Stimulated activated CD4-positive, alpha-beta T cell treated with anti-CD3 and anti-CD28 coated beads, Interleukin-1b, Interleukin-23, amount 100 ng/mL, for 1 hour (primary cell): ENCODE measurements at places on chromosomes 5 and 9.

GRCh38 chr5:945691-946551, 53.2 kb downstream of the TRIP13 start:
- DNase-seq: no peak

DNA sequence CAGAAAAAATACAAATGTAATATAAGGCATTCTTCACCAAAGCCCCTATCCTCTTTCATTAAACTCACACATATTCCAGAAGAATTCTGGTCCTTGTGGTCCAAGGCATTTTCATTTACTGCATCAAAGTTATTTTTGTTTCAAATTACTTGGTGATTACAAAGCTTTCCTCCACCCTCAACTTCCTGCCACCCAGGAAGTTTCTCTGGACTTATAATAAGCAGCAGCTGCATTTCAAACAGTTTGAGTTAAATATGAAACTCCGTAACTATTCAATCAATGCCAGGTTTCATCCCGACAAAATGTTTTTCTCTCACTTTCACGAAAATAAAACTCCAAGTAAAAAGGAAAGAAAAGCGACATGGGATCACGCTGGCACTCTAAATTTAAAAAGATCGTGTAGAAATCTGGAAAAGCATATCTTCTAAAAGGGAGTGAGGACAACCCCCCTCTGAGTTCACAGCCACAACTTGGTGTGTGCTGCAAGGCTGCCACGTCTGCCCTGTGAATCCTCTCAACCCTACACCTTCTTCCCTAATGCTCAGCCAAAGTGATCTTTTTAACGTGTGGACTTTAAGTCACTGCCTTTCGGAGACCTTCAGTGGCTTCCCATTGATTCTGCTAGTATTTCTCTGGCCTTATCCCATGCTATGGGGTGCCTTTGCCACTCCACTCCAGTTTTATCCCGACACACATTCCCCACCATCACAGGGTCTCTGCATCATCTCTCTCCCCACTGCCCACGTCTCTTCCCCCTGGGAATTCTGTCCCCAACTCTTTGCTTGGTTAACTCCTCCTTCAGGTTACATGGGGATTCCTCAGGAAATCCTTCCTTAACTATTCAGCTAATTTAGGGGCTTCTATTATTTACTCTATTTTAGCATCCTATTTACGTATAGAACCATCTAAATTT, 91.1 kb upstream of the CER1 start:
- no peak for DNase-seq

GRCh38 chr9:5947912-5948311, 57.2 kb downstream of the MLANA start:
- no peak for DNase-seq

DNA sequence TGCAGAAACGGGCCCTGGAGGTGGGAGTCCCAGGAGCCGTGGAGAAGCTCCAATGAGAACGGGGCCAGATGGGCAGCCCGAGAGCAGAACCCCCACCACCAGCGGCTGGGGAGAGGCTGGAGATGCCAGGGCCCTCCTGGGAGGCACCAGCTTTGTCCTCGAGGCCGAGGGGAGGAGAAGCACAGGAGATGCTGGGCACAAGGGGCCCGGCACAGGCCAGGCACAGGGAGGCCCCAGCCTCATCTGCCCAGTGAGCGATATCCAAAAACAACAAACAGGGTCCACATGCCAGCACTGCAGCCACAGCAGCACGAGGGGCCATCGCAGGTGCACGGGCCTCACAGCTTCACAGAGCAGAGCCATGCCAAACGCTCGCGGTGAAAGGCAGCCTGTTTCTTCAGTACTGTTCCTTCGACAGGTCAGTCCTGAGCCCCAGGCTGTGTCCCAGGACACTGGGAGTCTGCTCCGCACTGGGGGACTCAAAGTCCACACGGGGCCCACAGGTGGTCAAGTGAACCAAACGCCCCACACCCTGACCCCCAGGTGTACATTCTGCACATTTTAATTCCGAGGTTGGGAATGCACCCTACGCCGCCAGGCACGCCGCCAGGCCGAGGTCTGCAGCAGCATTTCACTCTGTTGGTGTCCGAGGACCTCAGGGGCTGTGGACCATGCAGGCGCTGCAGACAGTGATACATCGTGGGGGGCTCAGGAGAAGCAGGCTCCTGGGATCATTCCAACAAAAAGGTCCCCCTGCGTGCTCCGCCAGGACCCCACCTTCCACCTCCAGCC, 9.5 kb downstream of the LPCAT1 start:
- no peak for DNase-seq

DNA sequence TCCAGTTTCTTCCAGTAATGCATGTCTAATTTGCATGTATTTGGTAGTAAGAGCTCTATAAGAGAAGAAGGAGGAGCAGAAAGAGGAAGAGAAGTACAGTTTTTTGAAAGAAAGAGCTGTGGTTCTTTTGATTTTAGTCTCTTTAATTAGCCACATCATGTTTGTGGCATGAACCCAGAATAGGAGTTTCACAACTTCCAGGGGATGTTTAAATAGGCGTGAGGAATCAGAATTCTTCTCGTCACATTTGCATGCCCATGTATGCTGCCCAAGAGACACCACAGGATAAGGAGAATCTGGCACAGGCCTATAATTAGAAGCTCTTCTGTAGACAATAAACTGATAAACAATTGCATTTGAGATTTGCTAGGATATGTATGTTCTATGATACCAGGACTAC, 78.7 kb downstream of the GAS1 start:
- no peak for DNase-seq

DNA sequence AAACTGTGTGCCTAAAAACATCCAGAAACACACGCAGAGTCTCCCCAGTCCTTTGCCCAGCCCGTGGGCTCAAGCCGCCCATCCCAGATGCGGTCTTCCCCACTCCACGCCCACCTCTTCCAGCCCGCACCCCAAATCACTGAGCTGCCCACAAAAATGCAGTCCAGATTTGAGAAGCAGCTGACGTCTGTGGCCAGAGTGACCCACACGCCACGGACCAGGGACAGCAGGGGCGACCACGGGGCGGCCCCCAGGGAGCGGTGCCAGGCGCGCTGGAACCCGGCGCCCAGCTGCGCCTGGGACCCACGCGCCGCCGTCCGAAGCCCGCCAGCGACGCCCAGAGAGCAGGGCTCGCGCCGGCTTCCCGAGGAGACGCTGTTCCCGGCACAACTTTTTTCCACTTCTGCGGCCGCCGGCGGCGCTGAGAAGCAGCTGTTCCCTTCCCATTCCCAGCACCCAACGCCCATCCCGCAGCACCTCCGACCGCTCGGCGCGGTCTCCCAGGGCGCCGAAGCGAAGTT, 674 bp downstream of the LHFPL2 start:
- DNase-seq: no peak

- DNase-seq: no peak
Measured at GRCh38 chr5:106154280-106154716, 1516.4 kb downstream of the EFNA5 start.

DNA sequence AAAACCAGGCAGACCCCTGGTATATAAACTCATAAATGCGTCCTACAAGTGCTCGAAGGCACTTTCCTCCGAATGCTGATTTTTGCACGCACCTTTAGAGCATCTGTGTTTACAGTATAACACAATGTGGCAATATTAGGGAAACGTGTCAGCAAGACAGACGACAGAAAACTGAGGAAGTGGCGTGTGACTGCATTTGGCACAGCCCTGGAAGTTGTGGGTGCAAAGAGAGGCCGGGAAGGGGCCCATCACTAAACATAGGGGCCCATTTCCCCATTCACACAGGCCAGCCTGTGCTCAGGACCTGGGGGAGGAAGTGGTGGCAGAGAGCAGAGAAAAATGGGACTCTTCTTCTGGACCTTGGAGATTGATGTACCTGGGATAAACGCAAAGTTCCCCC, 48.2 kb downstream of the RASGEF1C start:
- DNase-seq: no peak

GRCh38 chr9:33429256-33429985, 18.0 kb downstream of the AQP3 start:
- no peak for DNase-seq

DNA sequence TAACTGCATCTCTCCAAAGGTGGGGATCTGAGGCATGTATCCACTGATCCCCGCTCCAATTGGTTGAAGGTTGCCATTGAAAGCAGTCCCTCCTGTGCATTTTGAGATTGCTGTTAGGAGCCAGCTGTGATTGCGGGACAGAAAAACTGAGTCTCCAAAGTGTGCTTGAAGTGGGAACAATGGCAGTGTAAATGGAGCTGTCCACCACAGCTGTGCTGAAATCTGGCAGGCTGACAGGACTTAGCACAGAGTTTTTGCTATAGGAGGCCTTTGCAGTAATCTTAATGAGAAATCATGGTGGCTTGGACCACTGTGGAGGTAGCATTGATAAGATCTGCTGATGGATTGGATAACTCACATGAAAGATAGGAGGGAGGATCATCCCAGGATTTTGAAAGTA, 3.3 kb downstream of the RNF20 start:
- no peak for DNase-seq

DNA sequence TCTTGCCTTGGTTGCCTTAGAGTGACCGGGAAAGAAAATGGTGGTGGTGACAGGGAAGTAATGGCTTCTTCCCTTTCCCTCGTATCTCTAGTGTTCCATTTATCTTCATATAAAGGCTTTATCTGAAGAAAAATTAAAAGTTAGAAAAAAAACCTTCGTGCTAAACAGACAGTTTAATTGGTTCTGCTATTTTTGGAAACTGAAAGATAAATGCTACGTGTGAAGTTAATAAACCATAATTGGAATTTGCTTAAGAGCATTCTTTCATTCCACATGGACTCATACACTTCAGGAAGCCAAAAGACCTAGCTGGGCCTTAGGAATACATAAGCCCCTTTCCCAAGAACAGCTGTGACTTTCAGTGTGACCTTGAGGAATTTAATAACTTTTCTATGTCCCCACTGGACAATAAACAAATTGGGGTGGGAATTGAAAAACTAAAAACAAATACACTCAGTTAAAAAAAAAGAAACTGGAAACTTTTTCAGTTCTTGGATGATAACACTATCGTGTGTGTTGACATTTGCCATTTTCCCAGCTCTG, 818.8 kb upstream of the WWC1 start:
- DNase-seq: no peak

DNA sequence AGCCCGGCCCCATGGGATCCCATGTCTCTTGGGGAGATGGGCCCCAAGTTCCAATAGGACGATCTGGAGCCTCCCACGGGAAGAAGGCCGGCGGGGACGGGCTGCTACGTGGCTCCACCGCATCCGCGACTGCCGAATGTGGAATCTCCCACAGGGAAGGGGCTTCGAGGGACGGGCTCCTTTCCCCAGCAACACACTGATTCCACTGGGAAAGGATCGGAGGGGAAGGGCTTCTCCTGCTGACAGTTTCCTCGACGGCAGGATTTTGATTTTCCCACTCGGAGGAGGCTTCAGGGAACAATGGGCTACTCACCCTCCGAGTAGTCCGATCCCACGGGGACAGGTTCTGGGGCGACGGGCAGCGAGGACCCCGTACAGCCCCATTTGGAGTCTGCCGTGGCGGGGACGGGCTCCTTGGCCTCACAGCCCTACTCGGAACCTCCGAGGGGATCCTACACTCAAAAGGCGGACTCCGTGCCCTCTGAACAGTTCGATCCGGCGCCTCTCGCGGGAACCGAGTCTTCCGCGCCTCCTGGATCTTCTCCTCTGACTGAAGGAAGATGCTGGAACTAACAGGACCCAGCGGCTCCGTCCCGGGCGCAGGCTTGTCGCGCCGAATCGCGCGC, 1.3 kb downstream of the PROB1 start:
- no peak for DNase-seq

- DNase-seq: no peak
Measured at GRCh38 chr5:171945476-171945875, 61.0 kb downstream of the FBXW11 start.

DNA sequence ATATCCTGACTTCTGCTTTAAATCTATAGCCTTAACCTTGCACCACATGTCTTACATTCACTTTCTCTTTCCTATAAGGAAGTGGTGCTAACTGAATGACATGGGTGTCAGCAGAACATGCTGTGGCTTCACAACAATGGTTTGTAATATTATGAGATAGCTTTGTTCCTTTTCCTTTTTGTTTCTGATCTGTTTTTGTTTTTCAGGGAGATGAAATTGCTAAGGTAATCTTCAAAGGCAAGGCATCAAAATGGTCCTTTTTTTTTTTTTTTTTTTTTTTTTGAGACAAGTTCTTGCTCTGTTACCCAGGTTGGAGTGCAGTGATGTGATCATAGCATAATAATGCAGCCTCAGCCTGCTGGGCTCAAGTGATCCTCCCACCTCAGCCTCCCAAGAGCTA, 53.6 kb upstream of the RANBP6 start:
- DNase-seq: no peak

- DNase-seq: no peak
Measured at GRCh38 chr5:151757233-151758140, 944 bp downstream of the ATOX1 start.

DNA sequence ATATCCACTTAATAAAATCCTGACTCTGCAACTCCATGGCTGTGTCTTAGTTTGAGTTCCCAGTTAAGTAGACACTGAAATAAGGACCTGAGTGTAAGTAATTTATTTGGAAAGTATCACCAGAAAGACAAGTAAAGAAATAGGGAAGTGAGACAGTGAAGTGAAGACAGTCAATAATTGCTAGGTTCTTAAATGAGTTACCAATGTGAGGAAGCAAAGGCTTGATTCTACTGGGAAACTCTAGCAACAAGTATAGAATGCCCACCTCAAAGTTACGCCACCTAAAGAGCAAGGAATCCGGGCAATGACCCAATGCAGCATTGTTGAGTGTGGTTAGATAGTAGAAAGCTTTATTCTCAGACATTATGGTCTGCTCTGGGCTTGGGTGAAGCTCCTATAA, 383.9 kb downstream of the TLR4 start:
- DNase-seq: no peak

GRCh38 chr9:98801969-98802371, 5.5 kb upstream of the GALNT12 start:
- DNase-seq: no peak

- no peak for DNase-seq
Measured at GRCh38 chr5:77168161-77168878, 42.2 kb upstream of the PDE8B start.

DNA sequence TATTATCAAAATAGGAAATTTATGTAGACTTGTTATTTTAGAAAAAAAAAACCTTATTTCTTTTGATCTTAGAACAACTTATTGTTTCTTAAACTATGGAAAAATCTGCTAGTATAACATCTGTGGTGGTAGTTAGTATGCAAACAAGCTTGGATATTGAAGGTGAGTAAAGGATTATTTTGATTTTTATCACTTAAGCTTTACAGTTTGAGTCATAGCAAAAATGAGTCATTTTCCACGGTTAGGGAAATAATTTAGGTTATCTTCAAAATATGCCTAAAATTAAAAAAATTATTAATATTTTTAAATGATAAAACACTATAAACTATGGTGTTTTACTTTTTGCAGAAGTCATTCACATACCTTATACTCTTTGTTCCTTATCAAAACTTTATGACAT, 107.2 kb upstream of the DHFR start:
- DNase-seq: no peak
